HEK293T (cell line): ENCODE measurements at places on chromosomes 11 and 22.

GRCh38 chr11:113147249-113147648, 167.1 kb upstream of the TTC12 start:
- DNase-seq = no peak

- no peak for DNase-seq
Measured at GRCh38 chr11:134614141-134614540, 202.1 kb upstream of the B3GAT1 start.

- DNase-seq = no peak
Measured at GRCh38 chr22:42946546-42947198, 68.3 kb downstream of the PACSIN2 start.

- DNase-seq = no peak
Measured at GRCh38 chr11:70625582-70626518, 227.5 kb downstream of the CTTN start.

- DNase-seq = no peak
Measured at GRCh38 chr22:34129691-34130486, 209.6 kb upstream of the LARGE1 start.

- no peak for DNase-seq
Measured at GRCh38 chr11:86735451-86736290, 63.3 kb upstream of the ME3 start.

DNA sequence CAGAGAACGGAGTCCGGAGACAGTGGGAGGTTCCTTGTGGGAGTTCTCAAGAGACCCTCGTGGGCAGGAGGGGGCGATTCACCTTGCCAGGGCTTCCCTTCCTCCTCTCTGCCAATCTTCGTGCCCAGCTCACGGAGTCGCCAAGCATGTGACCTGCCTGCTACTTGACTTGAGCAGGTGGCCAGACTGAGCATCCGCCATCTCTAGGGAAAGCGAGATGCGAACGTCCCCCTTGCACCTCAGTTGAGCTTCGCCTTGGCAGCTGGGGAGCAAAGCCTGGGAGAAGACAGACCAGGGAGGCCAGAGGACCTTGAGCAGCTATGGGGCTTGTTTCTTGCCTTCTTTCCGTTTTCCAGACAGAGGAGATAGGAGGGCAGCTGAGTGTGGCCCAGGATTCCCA, 123.2 kb downstream of the GRIK4 start:
- no peak for DNase-seq

- DNase-seq = no peak
Measured at GRCh38 chr11:100573911-100574513, 113.1 kb upstream of the ARHGAP42 start.

DNA sequence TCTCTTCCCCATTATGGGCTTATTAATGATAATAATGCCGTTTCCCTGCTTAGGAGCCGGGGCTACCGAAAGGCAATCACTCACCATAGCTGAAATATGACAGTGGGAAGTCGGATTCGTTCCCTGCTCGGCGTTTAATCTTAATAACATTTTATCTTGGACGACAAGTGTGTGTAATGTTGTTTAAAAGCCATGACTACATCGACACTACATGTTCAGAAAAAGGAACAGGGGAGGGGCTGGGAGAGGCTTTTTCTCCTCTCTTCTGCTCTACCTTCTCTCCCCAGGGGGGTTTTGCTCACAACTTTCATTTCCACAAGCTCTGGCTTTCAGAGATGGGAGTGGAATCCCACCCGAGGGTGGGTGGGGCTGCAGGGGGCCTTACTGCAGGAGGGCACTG, 105.5 kb downstream of the DSCAML1 start:
- DNase-seq = no peak

DNA sequence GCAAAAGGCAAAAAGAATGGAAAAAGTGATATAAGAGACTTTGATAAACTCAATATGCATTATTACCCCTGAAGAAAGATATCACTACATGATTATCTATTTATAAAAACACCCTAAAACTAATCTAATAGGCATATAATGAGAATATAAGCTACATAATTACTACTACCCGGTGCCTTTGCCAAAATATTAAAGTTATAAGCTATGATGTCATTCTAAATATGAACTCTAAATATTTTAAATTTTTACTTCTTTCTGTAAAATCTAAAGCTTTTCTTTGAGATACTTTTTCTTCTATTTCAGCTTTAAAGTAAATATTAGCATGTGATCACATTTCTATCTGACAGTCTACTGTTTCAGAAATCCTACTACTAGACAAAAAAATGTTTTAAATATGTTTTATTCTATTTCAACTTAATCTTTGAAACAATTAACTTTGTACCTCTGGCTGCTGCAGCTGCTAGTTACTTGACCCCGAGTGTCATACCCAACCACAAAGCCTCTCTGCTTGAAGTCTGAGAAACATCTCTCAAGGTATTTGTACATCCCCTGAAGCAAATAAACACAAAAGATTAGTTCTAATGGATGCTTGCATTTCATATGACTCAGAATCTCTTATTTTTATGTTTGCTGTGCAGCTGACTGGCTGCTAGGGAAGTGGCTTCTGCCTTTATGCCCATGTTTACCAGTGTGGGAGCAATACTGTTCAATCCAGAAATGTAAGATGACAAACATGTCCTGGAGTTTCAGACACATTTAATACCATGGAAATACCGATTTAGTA, 26.8 kb downstream of the PGM2L1 start:
- no peak for DNase-seq

DNA sequence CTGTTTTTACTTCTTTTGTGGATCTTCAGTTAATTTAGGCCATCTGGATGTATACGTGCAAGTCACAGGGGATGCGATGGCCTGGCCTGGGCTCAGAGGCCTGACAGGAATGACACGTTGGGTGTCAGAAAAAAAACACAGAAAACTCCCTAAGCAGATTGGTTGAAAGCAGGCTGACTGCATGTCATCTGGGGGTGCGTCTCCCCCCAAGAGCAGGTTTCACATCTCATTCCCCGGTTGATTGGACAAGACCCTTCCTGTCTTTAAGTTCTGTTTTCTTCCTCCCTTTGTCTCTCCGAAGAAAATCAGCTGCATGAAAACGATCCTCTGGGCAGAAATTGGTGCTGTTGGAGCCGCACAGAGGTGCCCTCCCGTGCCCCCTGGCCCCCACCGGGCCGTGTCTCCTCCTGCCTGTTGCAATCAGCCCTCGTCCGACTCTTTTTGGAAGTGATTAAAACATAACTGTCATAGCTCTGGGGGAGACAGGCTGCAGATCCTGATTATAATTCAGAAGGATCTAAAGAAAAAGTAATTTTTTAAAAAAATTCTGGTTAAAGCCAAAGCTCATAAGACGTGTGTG, 71.8 kb upstream of the PARVG start:
- no peak for DNase-seq

DNA sequence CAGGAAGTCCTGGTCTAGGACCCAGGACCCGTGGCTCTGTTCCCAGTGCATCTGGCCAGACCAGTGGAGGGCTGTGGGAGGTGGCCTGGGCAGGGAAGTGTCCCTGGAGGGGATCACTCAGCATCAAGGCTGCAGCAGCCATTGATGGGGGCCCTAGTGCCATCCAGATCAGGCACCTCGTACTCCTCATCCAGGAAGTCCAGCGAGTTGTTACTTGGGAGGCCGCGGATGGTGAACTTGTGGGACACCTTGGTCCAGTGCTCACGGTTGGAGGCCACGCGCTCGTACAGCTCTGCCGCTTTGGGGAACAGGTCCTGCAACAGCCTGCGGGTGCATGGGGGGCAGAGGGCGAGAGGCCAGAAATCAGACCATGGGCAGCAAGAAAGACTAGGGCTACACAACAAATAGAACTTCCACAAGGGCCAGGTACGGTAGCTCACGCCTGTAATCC, 96.9 kb downstream of the PDE2A start:
- DNase-seq = no peak

- no peak for DNase-seq
Measured at GRCh38 chr22:24304062-24304675, 33.5 kb downstream of the SPECC1L start.

GRCh38 chr22:30321461-30321860, 5.3 kb downstream of the TBC1D10A start:
- no peak for DNase-seq

- no peak for DNase-seq
Measured at GRCh38 chr11:76825726-76826396, 34.9 kb upstream of the ACER3 start.

DNA sequence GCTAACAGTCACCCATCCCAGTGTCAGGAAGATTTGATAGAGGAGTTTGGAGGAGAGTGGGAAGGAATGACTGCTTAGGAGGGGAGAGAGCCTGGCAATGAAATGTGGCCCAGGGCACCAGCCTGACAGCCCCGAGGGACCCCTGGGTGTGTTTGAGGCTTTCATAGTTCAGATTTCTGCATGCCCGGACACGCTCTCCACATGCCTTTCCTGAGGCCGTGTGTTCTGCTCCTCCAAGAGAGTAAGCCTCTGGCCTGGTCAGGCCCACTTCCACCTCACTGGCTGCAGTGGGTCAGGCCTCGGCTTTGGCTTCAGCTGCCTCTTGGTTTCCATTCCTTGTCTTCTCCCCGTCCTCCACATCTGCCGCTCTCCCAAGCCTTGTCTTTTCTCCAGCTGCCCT, 78.4 kb downstream of the C22orf31 start:
- no peak for DNase-seq

DNA sequence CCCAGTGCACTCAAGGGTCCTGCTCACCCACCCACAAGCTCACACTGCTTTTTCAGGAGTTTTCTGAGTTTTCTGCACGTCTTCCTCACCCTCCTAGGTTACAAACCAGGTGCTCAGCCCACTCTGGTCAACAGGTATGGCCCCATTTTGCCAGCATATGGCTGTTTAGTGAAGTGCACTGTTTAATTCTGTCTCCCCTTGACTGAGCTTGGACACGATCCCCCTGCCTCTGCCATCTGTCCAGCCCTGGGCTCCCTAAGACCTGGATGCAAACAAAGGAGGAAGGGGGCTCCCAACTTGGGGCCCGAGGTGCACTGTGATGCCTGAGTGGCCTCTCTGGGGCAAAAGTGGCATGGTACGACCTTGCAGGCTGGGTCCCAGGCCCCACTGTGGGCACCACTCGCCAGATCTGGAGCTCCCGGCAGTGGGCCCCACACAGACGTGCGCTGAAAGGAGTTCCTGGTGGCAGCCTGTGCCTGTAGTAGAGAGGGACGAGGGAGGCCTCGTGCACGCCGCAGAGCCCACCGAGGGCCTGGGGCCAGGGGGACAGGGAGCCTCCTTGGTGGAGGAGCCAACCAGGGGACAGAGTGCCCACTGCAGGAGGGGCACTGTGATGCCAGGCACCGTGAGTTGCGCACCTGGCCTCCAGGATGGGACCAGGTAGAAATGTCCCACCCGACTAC, 37.3 kb upstream of the COMT start:
- DNase-seq = no peak

GRCh38 chr11:12455938-12456337, 78.6 kb downstream of the PARVA start:
- DNase-seq = no peak

- DNase-seq = no peak
Measured at GRCh38 chr11:84145616-84146185, 859.5 kb upstream of the CCDC90B start.

DNA sequence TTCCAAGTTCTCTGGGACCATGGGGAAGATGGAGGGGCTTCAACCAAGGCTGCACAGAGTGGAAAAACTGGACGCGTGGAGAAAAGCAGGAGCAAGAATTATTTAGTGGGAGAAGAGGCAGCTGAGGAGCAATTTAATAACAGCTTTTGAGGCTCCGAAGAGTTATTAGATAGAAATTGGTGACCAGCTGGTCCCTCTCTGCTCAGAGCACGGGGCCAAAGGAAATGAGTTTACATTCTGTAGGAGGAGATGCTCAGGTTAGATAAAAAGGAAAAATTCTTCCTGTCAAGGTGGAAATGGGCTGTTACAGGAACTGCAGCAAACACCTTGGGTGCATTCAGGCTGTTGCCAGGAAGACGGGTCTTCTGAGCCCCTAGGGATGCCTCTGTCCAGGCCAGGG, 47.0 kb upstream of the GALNT18 start:
- no peak for DNase-seq

GRCh38 chr22:32422062-32422461, 10.0 kb upstream of the RTCB start:
- DNase-seq = no peak

- no peak for DNase-seq
Measured at GRCh38 chr11:112294688-112295340, 34.2 kb upstream of the PLET1 start.

GRCh38 chr11:17641792-17642350, 77.5 kb upstream of the MYOD1 start:
- no peak for DNase-seq

- no peak for DNase-seq
Measured at GRCh38 chr11:36446135-36446534, 63.9 kb downstream of the TRAF6 start.

DNA sequence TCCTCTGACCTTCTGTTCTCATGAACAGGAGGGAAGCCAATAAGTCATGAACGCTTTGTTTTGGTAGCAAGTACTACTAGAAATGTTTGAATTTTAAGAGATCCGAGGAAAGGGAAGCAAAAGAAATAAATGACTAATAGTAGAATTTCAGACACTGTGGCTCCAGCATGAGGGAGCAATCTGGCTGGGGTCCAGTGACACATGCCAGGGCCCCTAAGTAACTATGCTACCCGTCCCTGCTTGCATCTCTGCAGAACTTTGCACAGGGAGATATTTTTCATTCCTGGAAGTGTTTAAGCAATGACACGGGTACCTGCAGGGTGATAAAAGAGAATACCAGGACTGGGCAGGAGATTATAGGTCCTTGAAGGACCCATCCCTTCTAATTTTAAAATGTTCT, 7.3 kb upstream of the ADAMTS8 start:
- no peak for DNase-seq

DNA sequence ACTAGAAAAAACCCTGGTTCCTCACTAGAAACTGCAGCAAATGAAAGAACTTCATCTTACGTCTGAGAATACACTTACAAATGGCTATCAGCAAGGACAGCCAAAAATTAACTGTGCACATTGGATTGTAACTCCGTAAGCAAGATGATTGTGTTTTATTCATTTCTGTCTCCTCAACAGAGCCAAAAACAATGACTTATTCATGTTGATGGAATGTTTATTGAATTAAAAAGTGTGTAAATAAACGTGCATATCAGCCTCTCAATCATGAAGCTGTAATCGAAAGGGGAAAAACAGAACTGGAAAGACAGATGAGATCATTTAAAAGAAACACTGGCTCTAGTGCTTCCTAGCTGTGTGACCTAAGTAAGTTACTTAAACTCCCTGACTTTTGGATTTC, 307.5 kb upstream of the ZC3H12C start:
- no peak for DNase-seq

DNA sequence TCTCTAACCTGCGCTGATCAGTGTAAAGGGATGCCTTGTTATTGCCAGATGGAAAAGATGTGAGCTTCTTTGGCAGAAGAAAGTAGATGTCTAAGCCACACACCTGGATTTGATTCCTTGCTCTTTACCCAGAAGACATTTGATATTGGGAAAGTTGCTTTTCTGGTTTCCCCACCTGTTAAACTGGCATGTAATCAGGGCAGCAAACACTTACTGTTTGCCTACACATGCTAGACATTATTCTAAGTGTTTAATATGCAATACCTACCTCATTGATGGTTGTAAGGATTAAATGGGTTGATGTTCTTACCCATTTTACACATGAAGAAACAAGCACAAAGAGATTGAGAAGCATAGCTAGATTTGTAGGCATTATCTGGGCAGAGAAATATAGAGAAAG, 16.6 kb downstream of the ASRGL1 start:
- DNase-seq = no peak

GRCh38 chr22:18952022-18952421, 15.9 kb upstream of the PRODH start:
- no peak for DNase-seq
